ENCODE measurements at places on chromosomes 11 and 22.

GRCh38 chr11:15826826-15827225, 529.5 kb downstream of the SOX6 start:
- peak; percentile 52 for DNase-seq

DNA sequence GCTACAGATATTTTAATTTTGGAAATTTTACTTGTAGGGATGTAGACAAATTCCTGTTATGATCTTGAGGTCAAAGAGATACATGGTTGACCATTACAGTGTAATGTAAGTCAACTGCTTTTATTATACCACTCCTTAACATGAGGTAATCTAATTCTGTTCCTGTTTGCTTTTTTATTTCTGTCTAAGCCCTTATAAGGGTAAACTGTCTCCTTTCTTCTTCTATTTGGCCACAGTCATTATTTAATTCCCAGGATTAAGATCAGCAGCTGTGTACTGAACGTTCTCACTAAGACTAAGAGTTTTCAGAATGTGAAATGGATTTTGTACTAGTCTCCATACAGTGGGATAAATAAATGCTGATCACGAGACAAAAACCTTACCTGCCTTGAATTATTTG, 32.8 kb downstream of the C2CD3 start:
- no peak for DNase-seq

DNA sequence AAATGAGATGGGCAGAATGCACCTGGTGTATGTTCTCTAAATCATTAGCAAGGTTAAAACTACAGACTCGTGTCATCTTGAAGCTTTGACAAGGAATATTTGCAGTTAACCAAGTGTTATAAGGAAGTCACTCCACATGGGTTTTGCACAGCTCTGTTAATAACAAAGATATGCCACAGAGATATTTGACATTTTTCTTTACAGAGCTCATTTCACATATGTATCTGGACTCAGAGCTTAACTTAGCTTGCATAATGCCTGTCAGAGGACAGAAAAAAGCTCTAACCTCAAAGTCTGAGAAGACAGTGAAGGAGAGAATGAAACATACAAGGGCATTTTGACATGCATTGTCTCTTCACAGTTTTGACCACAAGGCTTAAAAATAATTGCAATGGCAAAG, 105.5 kb downstream of the C11orf87 start:
- DNase-seq, result peak; percentile 2

DNA sequence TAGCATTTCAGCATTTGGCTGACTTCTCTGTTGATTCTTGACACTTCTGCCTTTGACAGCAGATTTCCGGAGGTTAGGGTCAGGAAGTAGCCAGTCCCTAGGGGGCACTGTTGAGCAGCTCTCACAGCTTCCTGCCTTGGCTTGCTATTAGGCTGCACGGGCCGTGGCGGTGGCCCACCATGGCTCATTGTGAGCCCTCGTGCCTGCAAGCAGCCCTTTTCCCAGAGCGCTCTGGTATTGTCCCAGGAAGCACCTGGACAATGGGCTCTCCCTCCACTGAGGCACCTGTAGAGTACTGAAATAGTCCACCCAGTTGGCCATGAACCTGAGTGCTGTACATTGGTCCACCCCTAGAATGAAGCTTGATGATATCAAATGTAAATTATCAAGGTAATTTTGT, 100.2 kb upstream of the GAL start:
- no peak for DNase-seq

DNA sequence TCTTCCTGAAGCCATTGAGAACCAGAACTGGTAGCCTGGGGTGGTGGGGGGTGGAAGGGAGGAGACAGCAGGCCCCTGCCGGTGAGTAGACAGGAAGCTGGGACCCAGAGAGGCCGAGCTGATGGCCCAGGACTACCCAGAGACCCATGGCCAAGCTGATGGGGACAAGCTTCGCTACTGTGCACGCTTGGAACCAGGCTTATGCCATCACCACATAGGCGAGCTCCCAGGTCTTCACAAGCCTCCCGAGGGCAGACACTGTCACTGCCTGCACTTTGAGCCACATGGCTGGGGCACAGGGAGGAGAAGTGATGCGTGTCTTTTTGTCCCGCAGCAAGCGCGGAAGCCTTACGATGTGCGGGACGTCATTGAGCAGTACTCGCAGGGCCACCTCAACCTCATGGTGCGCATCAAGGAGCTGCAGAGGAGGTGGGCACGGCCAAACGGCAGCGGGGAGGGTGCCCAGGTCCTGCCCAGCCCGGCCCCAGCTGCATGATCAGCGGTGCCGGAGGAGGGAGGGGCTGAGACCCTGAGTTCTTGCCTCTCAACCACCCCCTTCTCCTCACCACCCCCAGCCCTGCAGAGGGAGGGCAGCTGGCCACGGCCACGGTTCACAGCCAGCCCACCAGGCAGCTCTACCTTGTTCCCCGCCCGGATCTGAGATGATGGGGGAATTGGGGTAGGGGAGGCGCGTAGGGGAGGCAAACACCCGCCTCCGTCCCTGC, 76.0 kb upstream of the KCNQ1OT1 start:
- DNase-seq, result no peak

DNA sequence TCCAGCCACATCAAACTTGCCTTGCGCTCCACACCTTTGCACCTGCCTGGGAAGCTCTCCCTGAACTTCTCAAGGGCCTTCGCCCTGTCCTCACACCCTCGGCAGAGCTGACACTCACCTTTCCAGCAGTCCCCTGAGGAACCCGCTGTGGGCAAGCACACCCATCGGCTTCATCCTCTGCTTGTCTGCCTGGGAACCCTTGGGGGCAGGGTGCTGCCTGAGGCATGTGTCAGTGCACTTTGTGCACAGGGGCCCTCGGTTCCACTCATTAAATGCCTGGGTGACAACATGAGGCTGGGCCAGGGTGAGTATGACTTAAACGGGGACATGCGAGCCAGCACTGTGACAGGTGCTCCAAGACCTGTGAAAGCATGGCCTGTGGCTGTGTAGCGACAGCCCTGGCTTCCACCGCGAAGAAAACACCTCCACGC, 2.6 kb upstream of the LRFN4 start:
- no peak for DNase-seq

- no peak for DNase-seq
These were observed 694.7 kb downstream of the NTM start for GRCh38 chr11:132064987-132065620.

GRCh38 chr22:50045211-50046018, 12.7 kb downstream of the TTLL8 start:
- DNase-seq, result no peak

DNA sequence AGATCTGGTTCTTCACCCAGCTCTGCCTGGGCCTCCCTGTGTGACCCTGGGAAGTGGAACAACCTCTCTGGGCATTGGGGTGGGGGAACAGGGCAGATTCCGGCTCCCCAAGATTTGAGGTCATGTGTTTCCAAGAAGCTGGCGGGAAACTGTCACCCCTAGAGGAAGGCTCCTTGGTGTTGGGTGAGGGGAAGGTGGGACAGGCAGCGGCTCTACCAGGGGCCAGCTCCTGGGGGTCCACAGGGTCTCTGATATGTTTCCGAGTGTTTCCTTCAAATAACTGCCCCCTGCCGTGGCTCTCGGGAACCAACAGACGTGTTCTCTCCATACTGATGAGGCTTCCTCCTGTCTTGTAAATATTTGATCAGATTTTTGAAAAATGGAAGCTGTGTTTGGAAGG, 78.5 kb downstream of the MPPED1 start:
- DNase-seq, result no peak

DNA sequence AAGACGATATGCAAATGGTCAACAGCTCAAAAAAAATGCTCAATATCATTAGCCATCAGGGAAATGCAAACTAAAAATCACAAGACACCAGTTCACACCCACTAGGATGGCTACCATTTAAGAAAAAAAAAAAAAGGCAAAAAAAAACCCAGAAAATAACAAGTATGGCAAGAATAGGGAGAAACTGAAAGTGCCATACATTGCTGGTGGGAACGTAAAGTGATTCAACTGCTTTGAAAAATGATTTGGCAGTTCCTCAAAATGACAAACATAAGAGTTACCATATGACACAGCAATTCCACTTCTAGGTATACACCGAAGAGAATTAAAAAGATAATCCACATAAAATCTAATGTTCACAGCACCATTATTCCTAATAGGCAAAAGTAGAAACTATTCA, 47.5 kb downstream of the PICALM start:
- no peak for DNase-seq

- no peak for DNase-seq
These were observed 322.0 kb upstream of the LRRC4C start for GRCh38 chr11:41781441-41781840.

DNA sequence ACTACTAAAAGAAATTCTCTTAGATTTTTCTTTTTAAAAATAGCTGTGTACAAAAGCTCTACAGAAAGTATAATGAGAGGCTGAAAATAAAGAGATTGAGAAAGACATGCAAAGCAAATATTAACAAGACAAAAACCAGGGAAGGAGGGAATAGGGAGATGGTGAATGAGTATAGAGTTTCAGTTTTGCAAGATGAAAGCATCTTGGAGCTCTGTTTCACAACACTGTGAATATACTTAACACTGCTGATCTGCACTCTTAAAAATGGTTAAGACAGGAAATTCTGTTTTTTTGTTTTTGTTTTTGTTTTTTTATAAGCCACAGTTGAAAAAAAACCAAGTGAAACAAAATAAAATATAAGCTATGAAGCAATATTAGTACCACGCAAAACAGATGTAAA, 5.5 kb downstream of the TMEM218 start:
- DNase-seq, result no peak

GRCh38 chr11:70764356-70764905, 366.1 kb downstream of the CTTN start:
- DNase-seq, result no peak

DNA sequence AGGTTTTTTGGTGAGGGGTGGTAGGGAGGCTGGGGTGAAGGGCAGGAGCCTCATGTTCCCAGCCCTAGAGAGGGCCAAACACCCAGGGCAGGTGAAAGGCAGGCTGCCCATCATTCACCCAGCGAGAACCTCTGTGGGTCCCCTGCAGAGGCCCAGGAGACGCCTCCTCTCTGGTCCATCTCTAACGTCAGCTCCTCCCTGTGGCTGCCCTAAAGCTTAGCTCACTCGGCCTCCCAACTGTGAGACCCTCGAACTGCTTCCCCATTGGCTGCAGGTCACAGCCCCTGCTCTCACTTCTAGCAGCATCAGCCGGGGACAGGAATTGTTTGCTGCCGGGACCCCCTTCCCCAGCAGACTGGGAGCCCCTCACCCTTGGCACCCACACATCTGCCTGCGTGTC, 615 bp upstream of the NFAM1 start:
- DNase-seq, result no peak

- DNase-seq, result no peak
These were observed 243.4 kb upstream of the DDI1 start for GRCh38 chr11:103792981-103793468.

DNA sequence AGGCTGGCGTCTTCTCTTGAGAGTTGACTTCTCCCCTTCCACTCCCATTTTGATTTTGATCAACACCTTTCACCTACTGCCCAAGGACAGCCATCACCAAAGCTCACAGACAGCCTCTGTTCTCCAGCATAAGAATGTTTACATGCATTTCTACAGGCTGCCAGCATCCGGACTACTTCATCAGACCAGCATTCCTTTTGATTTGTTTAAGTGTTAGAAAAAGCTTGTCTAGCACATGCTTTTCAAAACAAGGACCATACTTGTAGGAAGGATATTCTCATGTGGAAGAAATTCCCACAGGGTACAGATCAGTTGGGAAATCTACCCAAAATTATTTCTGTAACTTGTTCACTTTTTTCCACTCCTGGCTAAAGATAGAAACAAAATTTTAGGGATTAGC, 6.2 kb upstream of the KCNA4 start:
- no peak for DNase-seq
